ENCODE measurements at places on chromosomes 4 and X.
A peak's percentile ranks its signal among the peaks of the same experiment; 100 is the strongest.

DNA sequence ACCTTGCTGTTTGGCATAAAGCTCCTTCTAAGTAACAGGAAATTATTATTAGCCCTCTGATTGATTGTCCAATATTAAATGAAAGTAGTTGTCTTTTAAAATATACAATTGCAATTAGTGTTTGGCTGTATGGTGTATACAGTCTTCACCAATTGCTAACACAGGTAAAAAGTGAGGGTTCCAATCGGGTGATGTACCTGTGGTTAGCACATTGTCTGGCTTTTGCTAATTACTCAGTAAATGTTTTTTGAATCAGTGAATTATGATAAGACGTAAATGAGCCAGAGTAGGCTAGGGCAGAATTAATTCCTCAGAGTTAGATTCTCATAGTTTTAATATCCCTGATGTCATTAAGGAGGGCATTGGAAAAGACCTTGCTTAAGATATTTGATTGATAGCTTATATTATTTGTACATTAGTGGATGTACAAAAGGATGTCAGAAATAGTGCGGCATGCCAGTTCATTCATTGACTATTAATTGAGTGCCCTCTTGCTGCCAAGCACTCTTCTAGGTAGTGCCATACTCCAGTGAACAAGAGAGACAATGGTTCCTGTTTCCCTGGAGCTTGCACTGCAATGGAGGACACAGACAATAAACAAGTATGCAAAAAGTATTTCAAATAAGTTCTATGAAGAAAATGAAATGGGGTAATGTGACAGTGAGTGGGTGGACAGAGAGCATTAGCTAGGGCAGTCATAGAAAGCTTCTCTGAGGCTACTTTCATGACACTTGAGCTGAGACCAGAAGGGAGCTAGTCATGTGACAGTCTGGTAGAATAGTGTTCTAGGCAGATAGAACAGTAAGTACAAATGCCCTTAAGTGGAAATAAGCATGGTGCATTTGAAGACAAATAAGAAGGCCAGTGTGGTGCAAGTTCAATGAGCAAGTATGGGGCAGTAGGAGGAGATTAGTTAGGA is 205.9 kb upstream of the CASK start:
- no peak for DNase-seq

DNA sequence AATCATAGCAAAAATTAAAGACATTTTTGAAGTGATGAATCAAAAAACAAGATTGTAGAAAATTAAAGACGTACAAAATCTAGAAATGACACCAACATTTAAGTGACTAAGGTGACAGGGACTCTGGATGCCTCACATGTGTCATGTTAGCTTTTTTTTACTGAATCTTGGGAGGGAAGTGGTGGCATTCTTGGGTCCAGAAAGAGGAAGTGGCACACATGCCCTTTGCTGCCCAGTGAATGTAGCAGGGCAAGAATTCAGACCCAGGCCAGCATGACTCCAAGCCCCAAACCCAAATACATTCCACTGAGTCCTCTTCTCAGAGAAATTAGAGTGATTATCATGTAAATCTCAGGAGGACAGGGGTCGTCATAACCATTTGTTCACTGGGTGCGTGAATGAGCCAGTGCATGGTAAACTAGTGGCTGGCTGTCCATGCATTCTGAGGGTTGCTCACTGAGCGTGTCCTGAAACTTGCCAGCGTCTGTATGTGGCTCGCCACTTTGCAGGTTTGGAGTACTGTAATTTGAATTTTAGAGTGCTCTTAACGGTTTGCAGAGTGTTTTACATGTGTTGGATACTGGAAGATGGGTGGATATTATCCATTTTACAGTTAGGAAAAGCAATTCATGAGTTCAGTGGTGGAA is 55.4 kb upstream of the TBC1D14 start:
- DNase-seq, result peak; percentile 8

DNA sequence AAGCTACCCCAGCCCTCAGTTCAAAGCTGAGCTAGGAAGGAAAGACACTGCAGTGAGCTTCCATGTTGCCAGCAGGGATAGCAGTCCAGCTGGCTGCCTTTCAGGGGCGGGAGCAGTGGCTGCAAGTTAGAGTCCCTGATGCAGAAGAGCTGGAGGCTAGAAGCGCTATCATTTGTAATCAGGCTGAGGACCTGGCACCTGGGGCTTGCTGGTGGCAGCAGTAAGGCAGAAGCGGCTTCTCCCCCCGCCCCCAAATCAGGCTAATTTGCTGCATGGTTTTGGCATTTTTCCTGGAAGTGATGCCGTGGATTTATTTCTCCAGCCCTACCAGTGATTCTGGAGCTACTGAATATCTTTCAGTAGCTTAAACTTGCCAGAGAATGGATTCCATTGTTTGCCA is 203.3 kb downstream of the CLCN4 start:
- DNase-seq, result no peak

DNA sequence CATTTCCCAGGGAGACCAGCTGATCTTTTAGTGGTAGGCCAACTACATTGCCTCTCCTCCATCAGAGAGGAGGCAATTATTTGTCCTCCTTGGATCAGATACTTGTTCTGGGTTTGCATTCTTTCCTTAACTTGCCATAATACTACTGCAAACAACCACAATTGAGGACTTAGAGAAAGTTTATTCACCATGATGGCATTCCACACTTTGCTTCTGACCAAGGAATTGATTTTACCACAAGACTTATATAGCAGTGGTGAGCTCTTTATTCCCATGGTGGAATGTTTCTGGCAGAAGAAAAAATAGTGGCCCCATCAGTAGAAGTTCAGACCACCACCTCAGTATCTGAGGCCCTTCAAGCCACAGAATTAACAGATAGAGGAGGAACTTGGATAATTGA is 123.9 kb upstream of the PPP3CA start:
- no peak for DNase-seq

GRCh38 chrX:43225626-43226328 is 430.3 kb upstream of the MAOA start:
- no peak for DNase-seq

- no peak for DNase-seq
These were observed 104.9 kb downstream of the ARHGAP10 start for GRCh38 chr4:147836807-147837206.
